ENCODE measurements at places on chromosomes 1 and 21. TPM values are rescaled to one million over a fixed set of nuclear protein-coding genes. Genes with fewer than 3 reads are reported as not detected.

The DUSP12 gene
- total RNA-seq: 61.9 TPM

The VTCN1 gene
- total RNA-seq: 0.90 TPM

The GABRD gene
- total RNA-seq: not detected

The S100A9 gene
- 735 TPM for total RNA-seq

The BRDT gene
- total RNA-seq: not detected

The MRPL20 gene
- total RNA-seq: 50.4 TPM

The SH2D1B gene
- total RNA-seq: 0.13 TPM

DNA sequence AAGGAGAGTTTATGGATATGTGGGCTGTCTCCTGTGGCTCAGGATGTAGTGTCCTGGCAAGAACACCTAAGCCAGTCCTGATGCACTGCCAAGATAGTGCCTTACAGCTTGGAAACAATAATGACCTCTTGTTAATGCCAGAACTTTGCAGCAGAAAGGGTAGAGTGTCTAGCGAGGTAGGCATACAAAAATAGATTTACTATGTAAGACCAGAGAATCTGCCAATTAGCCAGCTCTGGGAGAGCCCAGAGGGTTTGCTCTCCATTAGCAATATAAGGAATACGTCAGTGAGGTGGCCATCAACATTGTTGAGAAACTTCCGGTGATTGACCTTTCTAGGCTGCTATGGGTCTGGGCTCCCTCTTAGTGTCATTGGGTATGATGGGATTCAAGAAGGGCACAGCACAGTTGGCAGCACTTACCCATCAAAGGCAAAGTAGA, 178.5 kb upstream of the GALNT2 start:
- DNase-seq: no peak

- no peak for DNase-seq
Measured at GRCh38 chr21:44696572-44696971, 400 bp upstream of the KRTAP10-12 start.

DNA sequence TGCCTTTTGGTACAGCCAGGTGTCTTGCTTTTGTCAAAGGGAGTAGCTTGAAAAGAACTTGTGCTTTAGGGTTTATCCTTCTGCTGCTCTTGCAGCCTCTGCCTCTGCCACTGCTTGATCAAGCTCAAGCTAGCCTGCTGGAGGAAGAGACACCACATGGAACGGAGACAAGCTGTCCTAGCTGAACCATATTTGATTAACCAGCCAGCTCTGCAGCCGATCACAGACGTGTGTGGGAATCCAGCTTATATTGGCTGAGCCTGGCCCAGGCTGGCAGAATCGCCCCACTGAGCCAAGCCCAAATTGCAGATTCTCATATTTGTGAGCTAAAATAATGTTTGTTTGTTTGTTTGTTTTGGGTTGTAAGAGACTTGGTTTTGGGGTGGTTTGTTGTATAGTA, 18.7 kb upstream of the FAM78B start:
- DNase-seq: no peak

DNA sequence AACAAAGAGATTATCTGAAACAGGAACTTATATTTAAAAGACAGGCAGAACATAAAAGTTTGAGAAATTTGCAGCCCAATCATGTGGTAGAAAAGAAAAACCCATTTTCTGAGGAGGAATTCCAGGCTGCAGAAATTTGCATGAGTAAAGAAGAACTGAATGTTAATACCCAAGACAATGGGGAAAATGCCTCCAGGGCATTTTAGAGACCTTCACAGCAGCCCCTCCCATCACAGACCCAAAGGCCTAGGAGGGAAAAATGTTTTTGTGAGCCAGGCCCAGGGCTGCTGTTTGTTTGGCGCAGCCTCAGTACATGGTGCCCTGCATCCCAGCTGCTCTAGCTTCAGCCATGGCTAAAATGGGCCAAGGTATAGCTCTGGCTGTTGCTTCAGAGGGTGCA, 554.3 kb upstream of the CHRM3 start:
- no peak for DNase-seq

- no peak for DNase-seq
Measured at GRCh38 chr1:32353431-32353830, 8.9 kb downstream of the FAM229A start.

GRCh38 chr21:15247613-15248012, 182.8 kb upstream of the NRIP1 start:
- peak; percentile 30 for DNase-seq

- DNase-seq: peak; percentile 18
Measured at GRCh38 chr1:102588536-102588935, 519.8 kb downstream of the COL11A1 start.

DNA sequence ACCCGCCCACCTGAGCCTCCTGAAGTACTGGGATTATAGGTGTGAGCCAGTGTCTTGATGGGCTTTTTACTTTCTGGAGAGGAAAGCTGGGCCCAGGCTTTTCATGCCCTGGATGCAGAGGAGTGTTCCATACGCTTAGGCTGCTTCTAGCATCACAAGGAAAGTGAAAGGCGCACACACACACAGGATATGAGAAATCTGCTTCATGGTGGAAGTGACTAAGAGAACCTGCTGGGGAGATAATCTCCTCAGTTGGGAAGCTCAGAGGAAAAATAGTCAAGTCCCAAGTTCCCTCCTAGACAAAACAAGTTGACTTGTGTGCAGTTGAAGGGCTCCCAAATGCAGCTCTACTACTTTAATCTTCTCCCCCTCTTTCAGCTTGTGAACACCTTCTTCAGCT, 2.2 kb downstream of the NUDC start:
- DNase-seq: peak; percentile 50

GRCh38 chr1:159856576-159856975, 5.9 kb downstream of the VSIG8 start:
- DNase-seq: peak; percentile 35

DNA sequence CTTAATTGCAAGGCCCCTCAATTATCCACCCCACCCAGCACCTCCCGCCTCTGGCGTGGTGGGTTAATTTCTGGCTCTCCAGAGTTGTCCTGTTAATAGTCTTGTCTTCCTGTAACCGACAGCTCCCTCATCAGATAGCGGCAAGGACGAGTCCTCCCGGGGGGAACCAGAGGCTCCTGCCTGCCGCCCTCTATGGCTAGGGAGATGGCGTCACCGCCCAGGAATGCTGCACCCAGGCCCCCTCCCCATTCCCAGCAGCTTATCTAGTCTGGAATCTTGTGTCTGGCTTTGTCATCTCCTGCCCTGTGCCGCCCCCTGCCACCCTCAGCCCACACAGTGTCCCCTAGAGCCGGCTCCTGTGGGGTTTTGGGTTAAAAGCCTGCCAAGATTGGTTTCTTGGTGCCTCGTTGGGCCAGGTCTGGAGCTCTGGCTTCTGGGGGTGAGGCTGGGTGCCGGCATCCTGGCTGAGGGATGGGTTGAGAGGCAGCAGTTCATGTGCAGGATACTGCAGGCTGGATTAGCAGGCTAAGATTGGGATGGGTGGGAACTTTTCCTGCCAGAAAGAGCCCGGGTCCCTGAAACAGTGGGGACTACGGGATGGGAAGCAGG, 48.8 kb downstream of the EDN2 start:
- DNase-seq: no peak

DNA sequence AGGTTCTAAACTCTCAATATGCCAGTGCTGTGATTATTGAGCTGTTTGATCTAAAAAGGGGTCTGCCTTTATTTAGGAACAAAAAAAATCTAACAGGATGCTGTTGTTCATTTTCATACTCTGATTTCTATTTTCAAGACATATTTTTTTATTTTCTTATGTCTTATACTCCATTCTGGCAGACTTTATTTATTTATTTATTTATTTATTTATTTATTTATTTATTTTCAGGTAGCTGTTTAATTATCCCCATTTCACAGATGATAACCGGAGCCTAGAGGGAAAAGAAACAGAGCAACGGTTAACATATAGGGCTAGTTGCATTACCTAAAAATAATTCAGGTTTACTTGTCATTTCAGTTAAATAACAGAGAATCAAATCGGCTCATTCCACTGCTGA, 174.4 kb downstream of the CENPF start:
- DNase-seq: no peak

- DNase-seq: no peak
Measured at GRCh38 chr1:110686188-110686587, 11.4 kb upstream of the KCNA3 start.

DNA sequence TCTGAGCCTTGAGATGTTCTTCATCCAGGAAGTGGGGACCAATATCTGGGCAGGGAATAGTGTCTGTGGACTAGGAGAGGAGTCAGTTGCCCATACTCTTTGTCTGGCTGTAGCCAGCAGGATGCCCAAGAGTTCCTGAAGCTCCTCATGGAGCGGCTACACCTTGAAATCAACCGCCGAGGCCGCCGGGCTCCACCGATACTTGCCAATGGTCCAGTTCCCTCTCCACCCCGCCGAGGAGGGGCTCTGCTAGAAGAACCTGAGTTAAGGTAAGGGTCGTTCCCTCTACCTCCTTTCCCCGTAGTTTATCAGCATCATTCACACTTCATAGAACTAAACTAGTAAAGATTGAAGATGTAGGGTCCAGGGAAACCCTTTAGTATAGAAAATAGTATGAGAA, 3.4 kb upstream of the PPOX start:
- no peak for DNase-seq

DNA sequence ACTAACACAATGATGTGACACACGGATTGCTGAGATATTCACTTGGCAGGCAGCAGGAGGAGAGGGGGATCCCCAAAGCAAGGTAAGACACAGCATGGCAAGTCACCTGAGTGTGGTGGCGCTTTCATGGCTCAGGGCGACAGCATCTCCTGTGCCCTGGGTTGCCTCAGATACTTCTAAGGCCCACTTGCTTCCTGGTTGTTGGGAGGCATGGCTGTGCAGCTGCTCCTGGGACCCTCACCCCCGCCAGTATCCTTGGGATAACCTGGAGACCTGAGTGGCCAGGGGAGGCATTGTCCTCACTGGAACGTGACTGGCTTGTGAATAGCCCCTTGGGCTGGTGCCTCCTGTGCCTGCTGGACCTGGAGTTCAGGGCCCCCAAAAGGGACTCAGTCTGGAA, 69.8 kb downstream of the STUM start:
- no peak for DNase-seq

- DNase-seq: no peak
Measured at GRCh38 chr1:247243524-247244137, 12.2 kb upstream of the VN1R5 start.

GRCh38 chr1:71068325-71069240, 12.3 kb downstream of the ZRANB2 start:
- DNase-seq: no peak

GRCh38 chr1:232538224-232538942, 91.5 kb downstream of the SIPA1L2 start:
- DNase-seq: peak; percentile 64

DNA sequence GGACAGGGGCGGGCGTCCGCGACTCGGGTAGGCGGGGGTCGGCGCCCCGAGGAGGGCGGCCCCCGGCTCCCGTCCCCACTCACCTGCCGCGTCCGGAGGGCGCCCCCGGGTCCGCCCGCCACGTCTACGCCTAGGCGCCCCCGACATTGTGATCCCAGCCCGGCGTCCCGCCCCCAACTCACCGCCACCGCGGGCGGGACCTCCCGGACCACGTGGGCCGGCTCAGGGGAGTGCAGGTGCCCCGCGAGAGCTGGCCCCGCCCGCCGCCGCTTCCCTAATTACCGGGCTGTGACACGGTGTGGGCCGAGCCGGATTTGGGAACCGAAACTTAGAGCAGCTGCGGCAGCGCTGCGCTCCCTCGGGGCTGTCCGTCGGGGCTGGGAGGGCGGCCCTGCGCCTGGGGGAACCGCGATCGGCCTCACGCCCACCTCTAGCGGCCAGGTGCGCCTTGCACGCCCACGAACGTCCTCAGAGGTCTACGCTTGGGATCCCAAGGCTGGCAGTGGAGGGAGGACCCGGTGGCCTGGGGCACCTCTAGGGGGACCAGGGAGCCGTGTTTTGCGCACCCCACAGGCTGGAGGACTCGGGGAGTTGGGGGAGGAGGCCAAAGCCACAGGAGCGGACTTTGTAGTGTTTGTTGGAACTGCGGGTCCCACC, 521 bp upstream of the NADK start:
- no peak for DNase-seq

GRCh38 chr1:216168546-216168945, 254.7 kb downstream of the USH2A start:
- no peak for DNase-seq

DNA sequence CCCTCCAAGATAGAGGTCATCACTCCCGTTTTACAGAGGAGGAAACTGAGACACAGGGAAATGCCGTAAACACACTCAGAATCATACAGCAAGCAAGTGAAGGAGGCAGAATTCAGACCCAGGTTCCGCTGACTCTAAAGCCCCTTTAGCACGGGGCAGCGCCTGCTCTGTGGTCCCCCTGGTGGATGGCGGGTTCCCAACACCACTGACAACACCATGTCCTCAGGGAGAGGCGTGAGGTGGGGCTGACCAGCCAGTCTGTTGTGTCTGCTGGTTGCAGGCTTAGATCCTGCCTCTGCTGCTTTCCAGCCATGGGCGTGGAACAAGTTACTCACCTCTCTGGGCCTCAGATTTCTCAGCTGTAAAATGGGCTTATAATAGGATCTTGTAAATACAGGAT, 617.3 kb downstream of the MATN1 start:
- peak; percentile 11 for DNase-seq

GRCh38 chr1:212141404-212141803, 105.9 kb downstream of the DTL start:
- peak; percentile 84 for DNase-seq

- no peak for DNase-seq
Measured at GRCh38 chr1:38420666-38421065, 374.1 kb upstream of the POU3F1 start.

DNA sequence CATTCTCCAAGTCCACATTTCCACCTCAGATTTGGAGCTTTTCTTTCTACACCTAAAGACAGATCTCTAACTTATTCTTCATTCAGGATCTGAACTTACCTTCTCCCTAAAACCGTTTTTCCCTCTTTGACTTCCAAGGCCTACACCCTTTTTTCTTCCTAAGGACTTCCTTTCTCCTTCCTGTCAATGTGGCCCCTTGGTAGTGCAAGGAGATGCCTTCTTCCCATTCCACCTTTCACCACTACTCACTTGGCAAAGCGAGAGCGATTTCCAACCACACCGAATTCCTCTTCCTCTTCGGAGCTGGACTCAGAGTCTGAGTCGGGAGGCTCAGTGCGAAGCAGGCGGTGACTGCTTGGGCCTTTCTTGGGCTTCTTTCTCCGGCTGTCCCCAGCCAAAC, 1.3 kb downstream of the EFCAB14 start:
- DNase-seq: no peak

DNA sequence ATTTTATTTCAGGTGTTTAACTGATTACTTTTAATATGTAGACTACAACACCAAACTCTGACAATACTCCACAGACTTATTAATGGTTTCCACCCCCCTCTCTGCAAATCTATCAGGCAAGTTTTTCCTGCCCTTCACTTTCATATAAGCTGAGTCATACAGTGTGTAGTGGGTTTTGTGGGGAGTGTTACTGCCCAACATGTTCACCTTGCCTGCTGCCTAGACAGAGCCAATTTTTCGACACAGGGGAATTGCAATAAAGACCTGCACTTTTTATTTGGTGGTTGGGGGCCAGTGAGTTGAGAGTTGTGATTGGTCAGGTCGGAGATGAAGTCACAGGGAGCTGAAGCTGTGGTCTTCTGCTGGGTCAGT, 119.7 kb downstream of the PPIAL4G start:
- peak; percentile 78 for DNase-seq

- DNase-seq: no peak
Measured at GRCh38 chr21:46152927-46153246, 2.5 kb downstream of the FTCD start.
